H54 (cell line): ENCODE measurements at places on chromosomes 1 and 21.

DNA sequence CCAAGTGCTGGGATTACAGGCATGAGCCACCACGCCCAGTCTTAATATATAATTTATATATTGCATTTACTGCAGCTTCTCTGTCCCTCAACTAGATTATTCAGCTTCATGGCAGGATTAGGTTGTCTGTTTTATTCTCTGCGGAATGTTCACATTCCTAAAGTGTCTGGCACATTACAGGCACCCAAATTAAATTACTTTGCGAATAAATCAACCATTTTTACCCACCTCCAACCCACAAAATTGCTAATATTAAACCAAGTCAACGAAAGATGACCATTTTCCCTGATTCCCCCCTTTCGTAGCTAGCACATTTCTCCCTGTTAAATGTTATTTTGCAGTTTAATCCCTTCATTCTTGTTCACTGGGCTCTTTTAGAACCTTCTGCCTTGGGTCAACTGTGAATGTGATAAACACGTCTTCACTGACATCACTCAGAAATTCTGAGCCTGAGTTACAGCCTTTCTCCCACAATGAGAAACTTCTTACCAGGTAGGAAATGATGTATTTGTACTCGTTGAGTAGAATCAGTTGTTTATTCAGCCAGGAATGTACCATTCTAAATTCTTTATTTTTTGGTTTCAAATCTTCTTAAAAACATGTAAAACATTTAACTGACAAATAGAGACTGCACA lies 35.9 kb downstream of the THAP3 start:
- DNase-seq = no peak

- no peak for DNase-seq
Measured at GRCh38 chr21:35332841-35333426, 283.8 kb upstream of the RUNX1 start.

GRCh38 chr1:109642626-109643025 lies 13.3 kb upstream of the GSTM4 start:
- DNase-seq = no peak

DNA sequence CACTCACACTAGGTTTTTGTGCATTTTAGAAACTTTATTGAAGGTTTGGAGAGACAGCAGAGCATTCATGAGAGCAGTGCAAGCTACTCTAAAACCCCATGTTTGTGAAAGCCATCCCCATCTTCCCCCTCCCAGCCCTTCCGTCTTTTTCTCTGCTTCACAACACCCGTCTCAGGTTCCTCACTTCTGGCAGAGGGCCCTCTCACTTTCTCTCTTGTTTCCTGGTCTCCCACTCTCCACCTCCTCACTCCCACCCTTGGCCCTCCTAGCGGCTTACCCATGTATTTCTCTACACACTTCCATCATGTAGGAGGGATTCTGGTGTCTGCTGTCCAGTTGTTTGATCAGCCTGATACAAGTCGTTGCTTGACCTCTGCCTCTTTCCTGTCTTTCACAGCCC lies 92.7 kb downstream of the LRRC8C start:
- no peak for DNase-seq

DNA sequence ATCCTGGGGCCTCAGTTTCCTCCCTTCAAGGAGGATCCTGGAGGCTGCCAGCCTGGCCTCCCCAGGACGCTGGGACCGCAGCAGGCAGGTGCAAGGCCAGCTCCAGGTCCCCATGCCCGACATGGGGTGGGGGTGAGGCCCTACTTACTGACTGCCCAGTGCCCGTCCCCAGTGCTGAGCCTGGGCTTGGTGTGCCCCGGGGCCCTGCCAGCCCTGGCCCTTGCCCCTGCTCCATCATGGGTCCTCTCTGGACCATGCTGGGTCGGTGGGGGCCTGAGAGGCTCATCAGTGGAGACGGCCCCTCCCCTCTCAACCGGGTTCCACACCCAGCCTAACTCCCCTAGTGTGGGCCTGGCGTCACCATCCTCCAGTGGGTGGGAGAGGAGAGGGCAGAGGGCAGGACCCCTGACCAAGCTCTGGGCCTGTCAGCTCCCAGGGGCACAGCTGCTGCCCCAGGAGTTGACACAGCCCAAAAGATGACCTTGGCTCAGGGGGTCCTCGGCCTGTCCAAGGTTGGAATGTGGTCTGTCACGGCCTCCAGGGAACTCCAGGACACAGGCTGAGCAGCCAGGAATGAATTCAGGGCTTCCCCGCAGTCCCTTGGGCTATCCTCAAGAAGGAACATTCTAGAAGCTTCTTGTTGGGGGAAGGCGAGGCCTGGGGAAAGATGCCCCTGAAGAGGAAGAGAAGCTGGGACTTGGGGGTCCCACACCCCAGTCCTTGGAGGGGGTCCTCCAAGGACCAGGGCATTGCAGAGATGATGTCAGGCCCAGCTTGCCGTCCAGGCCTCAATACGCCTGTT lies 17.6 kb upstream of the ARF1 start:
- DNase-seq = no peak

DNA sequence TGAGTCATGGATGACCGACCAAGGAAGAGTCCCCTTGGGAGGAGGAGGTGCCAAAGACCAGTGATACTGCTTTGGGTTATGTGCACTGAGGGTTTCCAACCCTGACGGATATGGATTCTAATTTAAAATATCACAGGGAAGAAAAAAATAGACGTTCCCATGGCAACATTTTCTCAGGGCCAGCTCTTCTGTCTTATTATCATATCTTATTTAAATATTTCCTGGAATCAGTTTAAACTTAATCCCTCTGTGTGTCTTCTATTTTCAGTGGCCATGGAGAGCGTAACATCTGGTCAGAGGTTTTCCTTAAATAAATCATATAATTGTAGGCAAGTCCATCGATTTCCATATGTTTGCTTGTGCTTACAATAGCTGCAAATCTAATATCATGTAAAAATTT lies 205.4 kb upstream of the FMN2 start:
- DNase-seq = no peak

DNA sequence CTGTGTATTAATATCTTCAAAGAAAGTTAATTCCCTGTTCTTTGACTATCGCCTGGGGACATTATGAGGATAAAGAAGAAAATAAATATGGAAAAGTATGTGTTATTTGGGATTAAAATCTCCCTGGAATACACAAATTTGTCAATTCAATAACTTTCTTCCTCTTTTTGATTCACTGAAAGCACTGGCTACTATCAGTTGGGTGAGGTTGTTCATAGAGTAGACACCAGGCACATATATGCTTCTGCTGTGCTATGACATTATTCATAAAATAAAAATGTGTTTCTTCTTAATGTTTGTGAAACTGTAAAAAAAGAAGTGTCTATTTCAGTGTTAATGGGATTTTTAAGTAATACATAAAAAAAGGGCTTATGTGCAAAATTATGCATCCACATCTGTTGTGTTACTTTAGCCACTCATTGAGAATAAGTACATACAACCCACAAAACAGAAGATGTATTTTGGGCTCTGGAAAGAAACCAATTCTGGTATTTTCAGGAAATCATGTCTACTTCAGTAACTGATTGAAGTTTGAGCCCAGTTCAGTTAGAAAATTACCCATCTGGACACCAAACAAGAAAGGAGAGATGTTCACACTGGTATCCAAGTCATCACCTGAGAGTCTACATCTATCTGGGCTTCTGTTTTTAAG lies 169.4 kb downstream of the GABPA start:
- DNase-seq = no peak

DNA sequence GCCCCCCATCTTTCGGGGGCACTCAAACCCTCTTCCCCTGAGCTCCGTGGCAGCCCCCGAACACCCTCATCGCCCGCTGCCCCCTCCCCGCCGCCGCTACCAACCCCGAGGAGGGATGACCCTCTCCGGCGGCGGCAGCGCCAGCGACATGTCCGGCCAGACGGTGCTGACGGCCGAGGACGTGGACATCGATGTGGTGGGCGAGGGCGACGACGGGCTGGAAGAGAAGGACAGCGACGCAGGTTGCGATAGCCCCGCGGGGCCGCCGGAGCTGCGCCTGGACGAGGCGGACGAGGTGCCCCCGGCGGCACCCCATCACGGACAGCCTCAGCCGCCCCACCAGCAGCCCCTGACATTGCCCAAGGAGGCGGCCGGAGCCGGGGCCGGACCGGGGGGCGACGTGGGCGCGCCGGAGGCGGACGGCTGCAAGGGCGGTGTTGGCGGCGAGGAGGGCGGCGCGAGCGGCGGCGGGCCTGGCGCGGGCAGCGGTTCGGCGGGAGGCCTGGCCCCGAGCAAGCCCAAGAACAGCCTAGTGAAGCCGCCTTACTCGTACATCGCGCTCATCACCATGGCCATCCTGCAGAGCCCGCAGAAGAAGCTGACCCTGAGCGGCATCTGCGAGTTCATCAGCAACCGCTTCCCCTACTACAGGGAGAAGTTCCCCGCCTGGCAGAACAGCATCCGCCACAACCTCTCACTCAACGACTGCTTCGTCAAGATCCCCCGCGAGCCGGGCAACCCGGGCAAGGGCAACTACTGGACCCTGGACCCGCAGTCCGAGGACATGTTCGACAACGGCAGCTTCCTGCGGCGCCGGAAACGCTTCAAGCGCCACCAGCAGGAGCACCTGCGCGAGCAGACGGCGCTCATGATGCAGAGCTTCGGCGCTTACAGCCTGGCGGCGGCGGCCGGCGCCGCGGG lies 837 bp downstream of the FOXD3 start:
- no peak for DNase-seq

GRCh38 chr1:53625766-53626520 lies 113.0 kb downstream of the GLIS1 start:
- DNase-seq = no peak

DNA sequence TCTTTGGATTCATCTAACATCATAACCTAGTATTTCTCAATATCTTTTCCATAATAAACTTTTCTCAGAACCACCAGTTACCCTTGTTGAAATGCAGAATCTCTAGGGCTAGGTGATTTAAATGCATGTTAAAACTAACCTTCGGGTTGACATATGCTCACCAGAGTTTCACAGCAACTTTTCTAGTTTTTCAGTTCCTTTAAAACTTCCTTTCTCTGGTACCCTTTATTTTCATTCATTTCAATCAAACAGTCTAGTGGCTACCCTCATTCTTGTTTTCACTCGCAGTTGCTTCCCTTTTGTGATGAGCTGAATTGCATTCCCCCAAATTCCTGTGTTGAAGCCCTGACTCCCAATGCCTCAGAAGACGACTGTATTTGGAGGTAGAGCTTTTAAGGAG lies 712.8 kb upstream of the CHRM3 start:
- no peak for DNase-seq
